KBM-7 (cell line): ENCODE measurements at places on chromosomes 5 and 9.
A peak's percentile ranks its signal among the peaks of the same experiment; 100 is the strongest.

DNA sequence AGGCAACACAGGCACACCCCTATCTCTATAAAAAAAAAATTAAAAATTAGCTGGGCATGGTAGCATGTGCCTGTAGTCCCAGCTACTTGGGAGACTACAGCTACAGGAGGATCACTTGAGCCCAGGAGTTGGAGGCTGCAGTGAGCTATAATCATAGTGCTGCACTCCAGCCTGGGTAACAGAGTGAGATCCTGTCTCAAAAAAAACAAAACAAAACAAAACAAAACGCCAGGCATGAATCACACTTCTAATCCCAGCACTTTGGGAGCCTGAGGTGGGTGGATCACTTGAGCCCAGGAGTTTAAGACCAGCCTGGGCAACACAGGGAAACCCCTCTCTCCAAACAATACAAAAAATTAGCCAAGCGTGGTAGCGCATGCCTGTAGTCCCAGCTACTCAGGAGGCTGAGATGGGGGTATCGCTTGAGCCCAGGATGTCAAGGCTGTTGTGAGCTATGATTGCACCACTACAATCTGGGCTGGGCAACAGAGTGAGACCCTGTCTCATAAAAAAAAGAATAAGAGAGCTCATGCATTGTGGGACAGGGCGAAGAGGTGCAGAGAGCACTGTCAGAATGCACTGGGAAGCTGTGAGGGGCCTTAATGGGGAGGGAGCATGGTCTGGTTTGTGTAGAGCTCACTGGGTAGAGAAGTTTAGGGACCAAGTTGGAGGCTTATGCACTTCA lies 8.4 kb upstream of the SAP30L start:
- DNase-seq: no peak

DNA sequence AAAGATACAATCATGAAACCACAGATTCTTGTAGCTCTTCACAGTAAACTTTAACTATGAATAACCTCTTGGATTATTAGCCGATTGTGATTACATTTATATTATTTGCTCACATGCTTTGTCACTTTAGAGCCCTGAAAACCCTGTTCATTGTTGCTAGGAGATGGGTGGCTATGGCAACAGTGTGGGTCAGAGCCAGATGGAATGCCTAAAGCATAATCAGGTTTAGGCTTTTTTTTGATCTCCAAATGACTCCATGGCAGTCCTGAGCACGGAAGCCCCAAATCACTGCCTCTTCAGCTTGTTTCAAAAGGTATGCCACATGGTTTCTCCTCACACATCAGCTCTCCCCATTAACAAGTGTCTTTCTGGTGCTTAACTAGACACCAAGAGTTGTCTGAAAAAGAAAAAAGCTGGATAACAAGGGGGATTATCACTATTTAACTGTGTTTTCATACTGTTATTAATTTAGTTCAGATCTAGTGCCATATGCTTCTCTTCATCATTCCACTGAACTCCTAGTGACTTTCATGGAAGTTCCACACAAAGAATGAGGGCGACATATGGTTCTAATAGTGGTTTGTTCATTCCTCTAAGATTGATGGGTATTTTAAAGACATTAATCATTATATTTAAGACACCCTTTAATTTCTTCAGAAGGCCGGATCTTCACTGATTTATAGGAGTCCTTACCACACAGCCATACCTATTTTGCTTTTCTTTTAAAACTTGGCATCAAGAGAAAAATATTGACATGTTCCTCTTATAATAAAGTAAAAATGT lies 88.8 kb upstream of the PAM start:
- DNase-seq: no peak

DNA sequence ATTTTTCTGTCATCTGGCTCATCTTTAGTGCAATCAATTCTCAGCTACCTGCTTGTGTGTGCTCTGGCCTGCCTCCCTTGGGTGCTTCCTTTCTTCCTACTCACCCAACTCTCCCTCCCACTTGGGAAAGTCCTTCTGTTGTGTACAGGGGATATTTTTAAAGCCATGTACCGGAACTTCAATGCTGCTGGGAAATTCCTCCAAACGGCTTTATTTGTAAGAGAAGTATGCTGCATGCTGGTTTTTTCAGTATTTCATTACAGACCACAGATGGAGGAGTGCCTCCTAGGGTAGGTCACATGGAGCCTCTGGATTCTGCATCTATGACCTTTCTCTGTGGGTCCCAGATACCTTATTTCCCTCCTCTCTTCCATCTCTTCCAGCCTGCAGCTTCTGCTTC lies 5.4 kb upstream of the HMHB1 start:
- DNase-seq: no peak

DNA sequence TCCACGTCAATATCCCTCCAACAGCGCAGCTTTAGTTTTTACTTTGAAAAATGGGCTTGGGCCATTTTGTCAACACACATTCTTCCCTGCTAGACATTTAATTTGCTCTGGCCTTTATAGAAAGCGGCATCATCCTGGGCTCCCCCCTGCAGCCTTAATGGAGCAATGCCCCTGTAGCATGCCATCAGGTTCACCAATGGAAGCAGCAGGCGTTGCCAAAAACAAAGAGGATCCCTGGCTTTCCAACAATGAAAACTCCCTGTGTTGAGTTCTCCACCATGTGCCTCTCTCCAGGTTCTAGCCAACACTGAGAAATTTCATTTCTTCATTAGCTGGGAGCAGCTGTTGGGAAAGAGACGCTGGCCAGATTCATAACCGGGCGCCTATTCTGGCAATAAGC lies 139.5 kb downstream of the ZNF622 start:
- DNase-seq: no peak

DNA sequence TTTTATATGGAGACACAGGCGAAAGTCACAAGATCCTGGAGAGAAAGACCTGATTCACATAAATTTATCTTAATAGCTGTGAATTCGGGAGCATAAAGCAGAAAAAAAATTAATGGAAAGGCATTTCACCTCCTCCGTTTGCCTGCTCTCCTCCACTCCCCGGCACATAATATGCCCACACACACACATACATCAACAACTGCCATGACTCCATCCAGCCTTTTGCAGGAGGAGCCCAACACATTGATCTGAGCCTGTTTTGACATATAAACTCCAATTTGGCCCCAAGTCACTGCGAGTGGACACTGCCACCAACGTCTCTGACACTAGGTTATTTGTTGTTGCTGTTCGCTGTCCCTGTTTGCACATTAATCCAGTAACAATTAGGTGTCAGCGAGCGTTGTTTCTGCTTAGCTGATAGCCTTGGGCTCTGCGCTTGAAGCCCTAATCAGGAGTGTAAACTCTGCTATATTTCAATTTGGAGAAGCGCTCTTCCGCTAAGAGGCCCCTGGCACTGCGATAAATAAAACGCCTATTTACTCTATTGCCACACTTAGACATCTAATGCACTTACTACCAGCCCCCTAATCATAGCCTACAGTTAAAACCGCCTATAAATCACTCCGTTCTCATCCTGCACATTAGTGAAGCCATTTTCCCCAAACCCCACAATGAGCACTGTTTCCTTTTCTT lies 195.8 kb upstream of the TBCA start:
- no peak for DNase-seq

- no peak for DNase-seq
These were observed 69.0 kb upstream of the SNX2 start for GRCh38 chr5:122705851-122706250.

GRCh38 chr9:75378036-75378435 lies 289.7 kb downstream of the OSTF1 start:
- no peak for DNase-seq

DNA sequence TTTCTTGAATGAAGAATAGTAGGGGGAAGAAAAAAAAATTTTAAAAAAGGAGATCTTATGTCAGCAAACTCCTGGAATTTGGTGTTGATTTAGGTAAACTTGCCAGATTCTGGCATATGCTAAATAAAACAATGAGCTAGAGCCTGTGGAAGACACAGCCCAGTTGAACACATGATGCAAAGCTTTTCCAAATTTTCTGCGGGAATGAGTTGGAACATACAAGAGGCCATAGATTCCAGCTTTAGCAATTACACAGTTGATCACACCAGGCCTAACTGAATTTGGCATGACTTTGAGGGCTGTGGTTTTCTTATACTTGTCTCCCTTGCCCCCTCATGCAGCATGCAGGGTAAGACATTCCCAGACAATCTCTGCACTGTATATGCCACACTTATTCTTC lies 297.0 kb downstream of the SH3GL2 start:
- DNase-seq: no peak

GRCh38 chr5:151434570-151435237 lies 12.7 kb upstream of the SLC36A1 start:
- no peak for DNase-seq

- DNase-seq: no peak
These were observed 62.2 kb downstream of the NTRK2 start for GRCh38 chr9:84731696-84732095.

- no peak for DNase-seq
These were observed 259.3 kb downstream of the CEMIP2 start for GRCh38 chr9:71509054-71509453.

- DNase-seq: no peak
These were observed 43.5 kb downstream of the SCAI start for GRCh38 chr9:125099816-125100215.

DNA sequence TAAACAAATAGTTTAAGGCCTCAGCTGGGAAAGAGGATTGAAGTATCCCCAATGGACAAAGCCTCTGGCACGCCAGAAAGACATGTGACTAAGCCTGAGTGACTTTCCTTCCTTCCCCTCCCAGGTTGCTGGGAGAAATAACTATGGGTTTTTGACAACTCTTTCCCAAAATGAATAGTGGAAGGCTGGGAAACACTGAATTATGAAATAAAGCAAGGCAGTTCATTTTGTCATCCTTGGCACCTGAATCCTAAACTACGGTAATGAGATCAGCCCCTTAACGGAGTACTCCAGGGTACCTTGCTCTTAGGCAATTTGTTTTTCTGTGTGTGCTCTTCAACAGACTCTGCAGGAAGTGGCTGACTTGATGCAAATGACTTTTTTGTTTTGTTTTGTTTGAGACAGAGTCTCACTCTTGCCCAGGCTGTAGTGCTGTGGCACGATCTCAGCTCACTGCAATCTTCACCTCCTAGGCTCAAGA lies 75.2 kb downstream of the LMNB1 start:
- DNase-seq: no peak

- no peak for DNase-seq
These were observed 406.3 kb downstream of the PDE4D start for GRCh38 chr5:59487068-59487686.

GRCh38 chr5:94249430-94249829 lies 369.0 kb downstream of the KIAA0825 start:
- DNase-seq: no peak

DNA sequence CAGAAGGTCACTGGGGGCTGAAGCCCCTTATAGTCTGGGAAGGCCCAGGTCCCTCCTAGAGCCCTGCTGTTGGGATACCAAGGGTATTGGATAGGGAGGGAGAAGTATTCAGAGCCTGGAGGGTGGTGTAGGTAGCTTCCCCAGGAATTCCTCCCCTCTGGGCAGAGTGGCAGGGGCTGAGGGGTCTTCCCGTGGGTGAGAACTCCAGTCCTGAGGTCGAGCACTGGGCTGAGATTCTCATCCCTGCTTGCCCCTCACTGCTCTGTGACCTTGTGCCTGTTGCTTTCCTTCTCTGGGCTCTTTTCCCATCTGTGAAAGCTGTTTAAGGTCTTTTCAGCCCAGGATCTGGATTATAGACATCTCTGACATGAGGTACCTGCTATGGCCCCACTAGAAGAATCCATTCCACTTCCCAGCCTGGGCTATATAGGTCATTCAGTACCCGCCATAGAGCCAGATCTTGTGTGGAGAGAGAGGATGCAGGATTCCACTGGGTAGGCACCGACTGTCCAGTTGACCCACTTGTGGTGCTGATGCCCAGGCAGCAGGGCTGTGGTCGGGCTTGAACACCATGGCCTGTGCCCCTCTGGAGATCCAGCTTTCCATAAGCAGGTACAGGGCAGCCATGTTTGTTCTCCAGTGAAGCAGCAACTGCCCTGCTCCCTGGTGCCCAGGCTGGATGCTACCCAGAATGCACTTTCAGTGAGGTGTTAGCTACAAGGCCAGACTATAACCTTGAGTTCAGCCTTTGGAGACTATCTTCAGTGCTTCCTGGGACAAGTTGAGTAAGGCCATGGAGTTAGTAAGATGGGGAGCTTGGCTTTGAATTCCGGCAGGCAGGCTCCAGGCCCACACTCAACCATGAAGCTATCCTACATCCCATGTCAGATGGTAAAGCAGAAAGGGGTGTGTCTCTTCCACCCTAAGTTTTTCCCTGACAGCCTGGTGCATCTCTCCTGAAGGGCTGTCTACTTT lies 60.1 kb downstream of the AMBP start:
- no peak for DNase-seq

- peak; percentile 94 for DNase-seq
These were observed 19.7 kb downstream of the CAMSAP1 start for GRCh38 chr9:135887585-135888050.

- no peak for DNase-seq
These were observed 198.9 kb downstream of the NXNL2 start for GRCh38 chr9:88733651-88734421.

GRCh38 chr5:179908528-179908927 lies 831 bp upstream of the TBC1D9B start:
- DNase-seq: no peak

- no peak for DNase-seq
These were observed 41.1 kb upstream of the ERCC6L2 start for GRCh38 chr9:95834281-95834907.

DNA sequence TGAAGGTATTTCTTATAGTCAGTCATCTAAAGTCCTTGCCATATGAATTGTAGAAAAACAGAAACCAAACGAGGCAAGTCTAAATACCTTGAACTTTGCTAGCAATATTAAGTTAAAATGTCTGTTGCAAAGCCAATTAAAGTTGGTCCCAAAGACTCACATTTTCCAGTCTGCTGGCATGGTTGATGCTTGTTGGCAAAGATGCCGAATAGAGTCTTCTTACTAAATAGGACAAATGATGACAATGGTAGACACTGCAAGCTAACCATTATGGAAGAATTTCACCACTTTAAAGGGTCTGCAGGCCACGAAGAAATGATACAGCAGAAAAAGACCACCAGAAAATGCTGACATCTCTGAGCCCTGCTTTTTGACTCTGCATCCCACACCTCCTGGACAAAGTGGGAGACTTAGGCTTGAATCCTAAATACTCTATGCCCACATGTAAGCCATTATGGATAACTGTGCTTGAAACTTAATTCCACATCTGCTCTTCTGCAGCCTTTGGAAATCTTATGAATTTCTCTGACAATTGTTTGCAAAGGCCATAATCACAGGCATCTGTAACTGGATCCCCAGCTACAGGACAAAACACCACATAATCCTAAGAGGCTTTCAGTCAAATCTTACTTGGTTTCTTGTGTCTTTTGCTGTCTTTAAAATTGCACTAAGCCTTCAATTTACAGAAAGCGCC lies 61.3 kb downstream of the LHFPL2 start:
- DNase-seq: no peak
